Body of pancreas (tissue), 4 donors: ENCODE measurements at places on chromosomes 5 and 9. TPM values are rescaled to one million over a fixed set of nuclear protein-coding genes. Genes with fewer than 3 reads are reported as not detected.

PSMD5 gene
- 31.0 TPM for total RNA-seq

FOXD4L4 gene
- total RNA-seq: 0.52 TPM

SLC4A9 gene
- total RNA-seq: not detected

PLAC8L1 gene
- total RNA-seq: not detected

CCNO gene
- total RNA-seq: 7.3 TPM

MAP1B gene
- total RNA-seq: 69.9 TPM

PCDHA7 gene
- 3.3 TPM for total RNA-seq

DND1 gene
- 1.8 TPM for total RNA-seq

OBP2A gene
- total RNA-seq: not detected

FOXI1 gene
- total RNA-seq: not detected

SUSD3 gene
- not detected for total RNA-seq

CYLC2 gene
- total RNA-seq: not detected

ERAP2 gene
- total RNA-seq: 7.5 TPM

PCDHB10 gene
- 1.3 TPM for total RNA-seq

BSPRY gene
- 27.0 TPM for total RNA-seq

MYMK gene
- not detected for total RNA-seq

CCNI2 gene
- 0.99 TPM for total RNA-seq

BTNL8 gene
- total RNA-seq: 1.0 TPM

TENT4A gene
- total RNA-seq: 11.9 TPM

CCDC152 gene
- 1.3 TPM for total RNA-seq

TNPO1 gene
- total RNA-seq: 71.9 TPM

C9orf50 gene
- total RNA-seq: not detected

NPR3 gene
- total RNA-seq: 4.7 TPM

FBP1 gene
- total RNA-seq: 39.9 TPM

RNF180 gene
- 9.2 TPM for total RNA-seq
